ENCODE measurements at places on chromosomes 4 and X.
A peak's percentile ranks its signal among the peaks of the same experiment; 100 is the strongest.

GRCh38 chrX:6826856-6827255 is 291.9 kb upstream of the VCX3A start:
- no peak for DNase-seq

DNA sequence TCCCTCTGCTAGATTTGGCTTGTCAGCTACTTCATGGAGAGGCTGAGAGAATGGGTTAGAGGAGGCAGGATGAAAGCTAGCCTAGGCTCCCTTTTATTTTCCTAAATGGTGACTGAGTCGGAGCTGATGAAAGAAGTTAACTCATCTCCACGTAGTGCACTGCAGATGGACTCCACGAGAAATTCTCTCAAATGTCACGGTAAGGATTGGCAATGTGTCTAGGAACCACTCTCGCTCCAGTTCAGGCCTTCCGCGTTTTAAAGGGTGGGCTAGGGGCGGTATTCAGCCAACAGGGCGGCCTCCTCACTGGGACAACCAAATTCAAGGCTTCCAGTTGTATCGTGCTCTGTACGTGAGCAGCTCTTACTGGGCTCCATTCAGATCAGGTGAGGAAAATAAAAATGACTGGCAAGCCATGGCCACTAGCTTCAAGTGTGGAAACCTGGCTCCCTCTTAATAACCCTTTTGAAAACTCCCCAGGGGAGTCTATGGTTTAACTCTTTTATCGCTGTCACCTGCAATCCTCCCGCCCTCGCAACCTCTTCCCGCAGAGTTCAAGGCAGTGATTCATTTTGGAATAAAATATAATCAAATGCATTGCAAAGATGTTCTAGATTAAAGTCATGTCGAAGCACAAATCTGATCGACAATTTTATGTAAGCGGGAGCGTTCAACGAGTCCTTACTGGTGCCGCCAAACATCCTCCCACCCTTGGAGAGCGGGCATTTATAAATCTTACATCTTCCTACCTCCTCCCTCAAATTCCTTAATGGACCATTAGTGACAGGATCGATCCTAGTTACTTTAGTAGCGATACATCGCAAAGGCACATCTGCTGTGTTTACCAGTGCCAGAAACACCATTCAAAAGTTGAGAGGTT is 1.2 kb downstream of the SPOCK3 start:
- no peak for DNase-seq

DNA sequence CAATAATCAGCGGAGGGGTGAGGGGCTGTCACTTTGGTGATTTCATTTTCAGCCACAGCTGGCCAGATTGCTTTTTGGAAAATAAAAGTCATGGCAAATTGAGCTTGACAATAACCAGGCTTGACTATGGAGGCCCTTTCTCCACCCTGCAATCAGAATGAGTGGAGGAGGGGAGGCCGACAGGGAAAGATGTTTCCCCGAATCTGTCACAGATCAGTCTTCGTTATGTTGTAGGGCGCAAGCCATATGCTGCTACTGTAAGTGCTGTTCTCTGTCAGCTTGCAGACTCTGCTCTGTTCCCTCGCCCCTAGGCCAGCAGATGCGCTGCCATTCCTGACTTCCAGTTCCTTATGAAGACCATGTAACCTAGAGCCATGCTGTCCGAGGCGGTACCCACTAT is 114.1 kb downstream of the MGST2 start:
- DNase-seq, result no peak

DNA sequence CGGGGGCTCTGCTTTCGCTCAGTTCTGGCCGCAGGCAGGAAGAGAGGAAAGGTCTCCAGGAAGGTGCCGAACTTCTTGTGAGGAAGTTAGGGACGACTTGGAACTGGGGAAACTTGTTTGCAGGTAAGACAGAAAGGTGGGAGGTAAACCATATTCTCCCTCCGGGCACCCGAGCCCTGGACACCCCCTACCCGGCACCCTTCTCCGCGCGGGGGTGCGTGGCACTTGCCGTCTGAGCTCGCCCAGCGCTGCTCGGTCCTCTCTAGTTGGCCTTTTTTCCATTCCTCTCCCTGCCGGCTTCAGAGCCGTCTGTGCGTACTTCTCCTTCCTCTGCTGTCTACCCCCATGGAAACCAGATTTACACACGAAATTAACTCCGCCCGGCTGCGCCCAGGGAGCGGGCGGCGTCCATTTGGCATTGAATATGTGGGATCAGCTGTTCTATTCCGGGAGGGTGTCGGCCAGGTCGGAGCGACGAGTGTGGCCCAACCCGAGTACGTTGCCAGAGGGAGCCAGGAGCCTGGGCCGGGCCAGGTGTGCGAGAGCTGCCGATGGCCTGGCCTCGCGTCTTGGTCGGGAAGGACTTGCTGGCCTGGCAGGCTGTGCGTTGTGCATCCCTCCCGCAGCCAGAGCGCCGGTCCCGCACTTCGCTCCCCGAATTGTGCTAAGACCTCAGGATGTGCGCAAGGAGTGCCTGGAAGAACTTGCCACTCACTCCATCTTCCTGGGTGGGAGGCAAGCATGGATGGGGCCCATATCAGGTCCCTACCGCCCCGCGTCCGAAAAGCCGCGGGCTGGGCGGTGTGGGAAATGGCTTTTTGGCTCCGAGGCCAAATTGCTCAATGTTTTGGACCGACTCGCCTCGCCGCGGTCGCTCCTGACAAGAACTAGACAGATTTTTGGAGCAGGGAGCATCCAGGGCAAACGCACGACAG is 1.7 kb downstream of the PDGFRA start:
- DNase-seq, result peak; percentile 23

GRCh38 chr4:125280892-125281403 is 33.8 kb upstream of the FAT4 start:
- no peak for DNase-seq

Data from activated naive CD4-positive, alpha-beta T cell treated with anti-CD3 and anti-CD28 coated beads, Interleukin-2, amount 10 ng/mL, durations not matched to agents 7 days and 5 days (primary cell).